ENCODE measurements at places on chromosomes 4 and X.
A peak's percentile ranks its signal among the peaks of the same experiment; 100 is the strongest.

- no peak for DNase-seq
Measured at GRCh38 chrX:24333371-24333770, 19.5 kb upstream of the SUPT20HL2 start.

DNA sequence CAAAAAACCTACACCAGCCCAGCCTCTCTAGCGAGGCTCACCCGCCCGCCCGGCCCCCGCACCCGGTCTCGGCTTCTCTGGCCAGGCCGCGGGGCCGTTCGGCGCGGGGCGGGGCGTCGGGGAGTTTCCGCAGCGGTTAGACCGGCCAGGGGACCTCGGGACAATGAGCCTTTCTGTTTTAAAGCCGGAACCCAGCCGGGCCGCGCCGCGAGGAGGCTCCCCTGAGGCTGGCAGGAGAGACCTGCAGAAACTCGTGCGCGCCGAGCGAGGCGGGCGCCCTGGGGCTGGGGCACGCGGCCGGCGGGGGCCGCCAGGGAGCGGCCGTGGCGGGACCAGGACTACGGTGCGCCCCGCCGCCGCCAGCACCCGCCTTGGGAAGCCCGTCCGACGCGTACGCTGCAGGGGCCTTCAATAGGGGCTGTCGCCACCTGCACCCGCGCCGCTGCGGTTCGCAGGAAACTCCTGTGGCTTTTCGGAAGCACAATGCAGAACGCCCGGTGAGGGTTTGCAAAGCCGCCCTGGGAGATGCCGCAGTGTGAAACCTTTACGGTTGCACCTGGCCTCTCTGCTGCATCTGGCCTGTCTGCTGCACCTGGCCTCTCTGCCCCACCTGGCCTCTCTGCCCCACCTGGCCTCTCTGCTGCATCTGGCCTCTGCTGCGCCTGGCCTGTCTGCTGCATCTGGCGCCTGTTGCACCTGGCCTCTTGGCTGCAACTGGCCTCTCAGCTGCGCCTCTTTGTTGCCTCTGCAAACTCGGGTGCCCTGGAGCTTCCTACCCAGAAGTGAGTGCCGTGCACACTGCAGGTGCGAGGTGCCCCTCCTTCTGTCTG is 63.9 kb downstream of the TRAPPC11 start:
- peak; percentile 37 for DNase-seq

DNA sequence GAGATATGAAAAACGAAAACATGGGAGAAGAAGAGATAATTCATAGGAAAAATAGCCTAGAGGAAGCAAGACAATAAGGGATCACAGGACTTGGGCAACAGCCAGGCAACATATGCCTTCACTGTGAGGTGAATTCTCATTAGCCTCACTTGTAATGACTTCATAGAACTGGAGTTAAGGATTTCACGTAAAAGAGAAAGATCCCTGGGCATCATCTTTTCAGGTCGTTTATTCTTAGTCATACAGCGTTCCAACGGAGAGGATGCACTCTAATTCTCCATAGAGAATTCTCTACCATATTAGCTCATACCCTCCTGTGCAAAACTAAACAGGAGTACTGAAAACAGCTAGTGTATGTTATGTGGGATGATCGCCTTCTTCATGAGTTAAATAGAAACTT is 1.4 kb downstream of the PRKG2 start:
- DNase-seq = no peak

GRCh38 chr4:24249972-24250371 is 334.4 kb downstream of the DHX15 start:
- no peak for DNase-seq

GRCh38 chr4:140575489-140575888 is 6.7 kb upstream of the UCP1 start:
- DNase-seq = no peak

Data from fibroblast of pulmonary artery (primary cell).